ENCODE measurements at places on chromosomes 4 and X. TPM values are rescaled to one million over a fixed set of nuclear protein-coding genes. Genes with fewer than 3 reads are reported as not detected.

The TLR10 gene
- total RNA-seq: not detected

The EXOC1L gene
- not detected for total RNA-seq

The WDR1 gene
- 321 TPM for total RNA-seq

The HPF1 gene
- total RNA-seq: 20.6 TPM

Measured in dermis lymphatic vessel endothelial cell (primary cell).